EL (cell line): ENCODE measurements at places on chromosomes 1 and 21.

DNA sequence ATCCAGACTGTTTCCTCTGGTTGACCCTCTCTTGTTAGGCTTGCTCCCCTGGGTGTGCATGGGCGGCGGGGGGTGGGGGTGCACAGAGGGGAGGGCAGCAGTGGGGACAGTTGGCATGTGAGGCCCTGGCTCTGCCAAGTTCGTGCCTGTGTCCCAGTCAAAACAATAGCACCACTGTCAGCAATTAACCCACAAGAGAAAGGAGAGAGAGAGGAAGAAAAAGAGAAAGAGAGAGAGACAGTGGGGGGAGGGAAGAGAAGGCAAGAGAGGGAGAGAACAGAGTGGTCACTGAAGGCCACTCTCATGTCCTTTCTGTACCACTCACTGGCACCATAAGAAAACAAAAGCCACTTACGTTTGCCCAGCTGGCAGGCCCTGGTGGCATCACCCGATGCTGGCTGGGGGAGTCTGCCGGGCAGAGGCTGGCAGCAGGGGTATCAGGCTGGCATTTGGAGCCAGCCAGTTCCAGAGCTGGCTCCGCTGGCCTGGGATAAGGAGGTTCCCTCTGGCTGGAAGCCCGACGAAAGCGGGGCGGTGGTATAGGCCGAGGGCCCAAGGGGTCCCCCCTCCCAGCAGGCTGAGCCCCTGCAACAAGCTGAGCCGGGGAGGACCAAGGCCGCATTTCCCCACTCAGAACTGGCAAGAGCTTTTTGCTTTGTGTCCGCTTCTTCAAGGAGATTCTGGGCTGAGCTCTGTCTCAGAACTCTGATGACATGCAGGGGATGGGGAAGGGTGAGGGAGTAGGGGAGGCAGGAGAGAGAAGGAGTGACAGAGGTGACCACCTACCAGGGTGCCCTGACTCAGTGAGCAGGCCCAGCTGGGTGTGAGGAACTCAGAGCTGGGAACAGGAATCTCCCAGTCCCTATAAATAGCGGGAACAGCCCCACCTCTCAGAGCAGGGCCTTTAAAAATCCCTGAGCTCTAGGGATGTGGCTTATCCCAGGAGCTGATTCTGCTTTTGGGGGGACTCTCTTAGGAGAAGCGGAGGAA lies 27.9 kb downstream of the PIK3C2B start:
- DNase-seq, result no peak

- no peak for DNase-seq
Measured at GRCh38 chr21:37372951-37373350, 6.4 kb downstream of the DYRK1A start.

DNA sequence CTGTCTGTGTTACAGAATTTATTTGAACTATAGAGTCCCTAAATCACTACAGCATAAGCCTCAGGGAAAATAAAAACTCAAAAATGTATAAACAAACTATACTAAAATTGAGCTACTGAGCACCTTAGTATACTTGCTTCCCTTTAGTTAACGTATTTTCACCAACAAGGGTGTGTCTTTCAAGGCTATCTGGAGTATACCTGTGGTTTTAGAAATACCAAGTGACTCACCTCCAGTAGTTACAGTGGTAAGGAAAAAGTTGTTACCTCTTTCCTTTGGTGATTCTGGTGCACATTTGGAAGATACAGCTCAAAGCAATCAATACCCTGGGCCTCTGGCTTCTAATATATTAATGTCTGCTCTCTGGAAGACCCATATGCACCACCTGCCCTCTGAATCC lies 68.0 kb upstream of the C1orf105 start:
- DNase-seq, result peak; percentile 16

- DNase-seq, result peak; percentile 63
Measured at GRCh38 chr1:201634261-201634660, 95.3 kb downstream of the NAV1 start.

DNA sequence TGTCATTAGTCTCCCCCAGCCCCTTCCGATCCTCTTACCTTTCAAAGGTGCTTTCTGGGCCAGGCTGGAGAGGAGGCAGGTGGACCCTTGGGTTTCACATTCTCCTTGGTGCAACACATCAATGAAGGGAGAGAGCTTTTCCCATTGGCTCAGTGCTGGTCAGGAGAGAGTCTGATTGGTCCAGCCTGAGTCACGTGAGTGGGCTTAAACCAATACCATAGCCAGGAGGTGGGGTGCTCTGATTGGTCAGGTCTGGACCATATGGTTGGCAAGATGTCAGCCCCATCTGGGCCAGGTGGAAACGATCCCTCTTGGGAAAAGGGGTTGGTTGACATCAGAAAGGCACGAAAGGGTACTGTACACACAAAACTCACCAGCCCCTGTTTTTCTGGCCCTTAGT lies 44.8 kb upstream of the ABCG1 start:
- no peak for DNase-seq

- DNase-seq, result peak; percentile 74
Measured at GRCh38 chr21:33286600-33287456, 20.7 kb downstream of the IL10RB start.

DNA sequence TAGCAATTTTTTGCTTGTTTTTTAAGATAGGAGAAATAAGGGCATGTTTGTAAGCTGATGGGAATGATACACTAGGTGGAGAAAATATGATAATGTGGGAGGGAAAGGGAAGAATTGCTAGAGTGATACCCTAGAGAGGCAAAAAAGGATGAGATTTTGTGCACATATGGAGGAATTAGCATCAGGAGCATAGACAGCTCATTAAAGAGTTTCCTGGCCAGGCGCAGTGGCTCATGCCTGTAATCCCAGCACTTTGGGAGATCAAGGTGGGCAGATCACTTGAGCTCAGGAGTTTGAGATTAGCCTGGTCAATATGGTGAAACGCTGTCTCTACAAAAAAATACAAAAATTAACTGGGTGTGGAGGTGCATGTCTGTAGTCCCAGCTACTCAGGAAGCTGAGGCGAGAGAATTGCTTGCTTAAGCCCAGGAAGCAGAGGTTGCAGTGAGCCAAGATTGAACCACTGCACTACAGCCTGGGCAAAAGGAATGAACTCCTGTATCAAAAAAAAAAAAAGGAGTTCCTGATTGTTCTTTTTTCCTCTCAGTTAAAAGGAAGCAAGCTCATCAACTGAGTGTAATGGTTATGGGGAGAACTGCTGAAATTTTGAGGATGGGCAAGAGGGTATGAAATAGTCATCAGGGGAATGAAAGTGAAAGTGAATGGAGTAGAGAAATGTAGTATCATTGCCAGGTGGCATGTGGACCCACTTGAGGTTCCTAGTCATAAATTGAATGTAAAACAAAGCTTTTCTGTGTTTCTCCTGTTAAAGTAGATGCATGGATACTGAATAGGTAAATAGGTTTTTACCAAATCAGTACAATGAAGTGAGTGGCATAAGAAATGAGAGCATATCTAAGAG lies 35.5 kb downstream of the SH3GLB1 start:
- DNase-seq, result no peak

DNA sequence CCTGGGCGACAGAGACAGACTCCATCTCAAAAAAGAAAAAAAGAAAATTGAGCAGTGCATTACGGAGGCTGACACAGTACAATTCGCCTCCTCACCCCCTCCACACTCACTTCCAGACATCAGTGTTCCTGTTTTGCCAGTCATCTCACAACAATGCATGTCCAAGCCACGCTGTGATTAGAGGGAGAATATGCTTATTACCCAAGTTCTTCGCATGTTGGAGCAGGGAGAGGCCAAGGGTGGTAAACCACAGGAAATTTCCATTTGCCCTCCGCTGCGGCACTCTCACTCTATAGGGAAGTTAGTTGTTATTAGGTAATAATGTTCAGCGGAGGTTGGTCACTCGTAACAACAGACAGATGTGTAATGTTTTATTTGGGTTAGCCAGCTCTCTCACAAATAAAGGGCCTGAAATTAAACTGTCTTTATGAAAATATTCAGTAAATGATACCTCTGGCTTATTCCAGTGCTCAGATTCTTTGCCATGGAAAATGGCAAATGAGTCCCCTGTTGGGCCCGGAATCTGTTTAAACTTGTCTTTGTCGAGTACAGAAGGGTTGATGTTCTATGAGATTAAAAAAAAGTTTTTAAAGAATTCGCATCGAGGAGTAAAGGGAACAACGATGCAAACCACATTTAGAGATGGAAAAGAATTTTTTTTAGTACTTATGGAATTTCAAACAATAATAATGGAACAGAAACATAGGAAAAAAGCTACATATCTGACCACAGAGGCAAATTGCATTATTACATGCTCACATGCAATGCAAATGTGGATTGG lies 33.1 kb downstream of the KCNJ15 start:
- DNase-seq, result peak; percentile 98

DNA sequence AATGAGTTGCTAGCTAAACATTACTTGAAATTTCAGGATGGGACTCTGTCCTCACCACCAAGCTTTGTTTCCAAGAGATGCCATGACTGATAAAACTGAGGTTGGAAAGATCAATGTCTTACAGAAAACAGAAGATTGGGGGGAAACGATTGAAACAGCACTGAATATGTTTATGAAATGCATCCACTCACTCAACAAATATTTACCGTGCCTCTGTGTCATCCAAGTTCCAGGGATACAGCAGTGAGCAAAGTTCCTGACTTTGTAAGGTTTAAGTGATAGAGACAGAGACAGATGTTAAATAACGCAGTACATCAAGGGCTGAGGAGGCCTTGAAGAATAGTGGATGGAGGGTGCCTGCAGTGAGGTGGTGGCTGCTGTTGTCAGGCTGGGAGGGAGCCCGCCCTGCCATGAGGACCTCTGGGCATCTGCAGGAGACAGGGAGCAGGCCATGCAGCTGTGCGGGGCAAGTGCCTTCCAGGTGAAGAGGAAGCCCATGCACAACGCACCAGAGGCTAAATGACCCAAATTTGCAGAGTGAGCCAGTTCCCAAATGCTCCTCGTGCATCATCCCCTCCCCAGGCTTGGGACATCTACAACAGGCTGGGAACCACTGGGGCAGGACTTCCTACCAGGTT lies 108.0 kb downstream of the HLCS start:
- peak; percentile 61 for DNase-seq

DNA sequence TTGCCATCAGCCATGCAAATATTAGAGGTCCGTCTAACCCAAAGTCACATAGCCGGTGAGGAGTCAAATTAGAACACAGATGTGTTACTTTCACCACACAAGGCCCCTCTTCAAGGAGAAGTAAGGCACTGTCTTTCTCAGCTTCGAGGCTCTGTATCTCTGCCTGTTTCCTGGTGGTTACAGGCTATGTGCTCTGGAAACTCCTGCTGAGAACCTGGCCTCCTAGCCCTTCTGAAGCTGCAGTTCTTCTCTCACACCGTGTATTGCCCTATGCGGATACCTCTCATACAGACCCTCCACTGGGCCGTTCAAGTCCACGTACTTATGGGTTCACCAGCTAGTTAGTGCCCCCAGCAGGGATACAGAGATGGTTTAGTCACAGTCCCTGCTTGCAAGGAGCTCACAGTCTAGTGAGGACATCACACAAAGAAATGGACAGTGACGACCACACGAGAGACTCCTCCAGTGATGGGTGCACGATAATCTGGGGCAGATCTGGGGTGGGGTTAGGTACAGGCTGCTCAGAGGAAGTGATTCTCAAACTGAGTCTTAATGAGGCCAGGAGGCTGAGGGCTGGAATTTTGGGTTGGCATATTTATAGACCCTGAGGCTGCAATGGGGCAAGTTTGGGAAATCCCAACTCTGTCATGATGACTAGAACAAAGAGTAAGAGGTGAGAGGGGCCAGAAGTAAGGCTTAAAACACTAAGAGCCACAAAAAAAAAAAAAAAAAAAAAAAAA lies 22.8 kb upstream of the ELOA start:
- peak; percentile 42 for DNase-seq

- no peak for DNase-seq
Measured at GRCh38 chr21:10521091-10521598, at the start of gene TPTE. TSS of gene TPTE (plus strand) at chr21:10521583. CDS start at chr21:10538724, 17,141 bp downstream.

DNA sequence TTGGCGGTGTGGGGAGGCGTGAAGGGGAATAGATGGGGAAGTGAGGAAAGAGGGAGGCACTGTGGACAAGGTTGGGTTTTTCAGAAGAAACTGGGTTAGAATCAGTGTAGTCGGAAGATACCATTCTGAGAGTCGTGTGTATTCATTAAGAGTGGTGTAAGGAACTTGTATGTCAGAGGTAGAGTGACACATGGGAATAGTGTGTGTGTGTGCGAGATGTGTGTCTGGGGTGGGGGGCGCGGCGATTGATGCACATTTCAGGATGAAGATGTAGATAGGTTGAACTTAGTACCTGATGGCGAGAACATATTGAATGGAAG lies 878 bp downstream of the SMG7 start:
- DNase-seq, result peak; percentile 8

GRCh38 chr1:112298558-112298957 lies 97.5 kb upstream of the CTTNBP2NL start:
- DNase-seq, result peak; percentile 56

DNA sequence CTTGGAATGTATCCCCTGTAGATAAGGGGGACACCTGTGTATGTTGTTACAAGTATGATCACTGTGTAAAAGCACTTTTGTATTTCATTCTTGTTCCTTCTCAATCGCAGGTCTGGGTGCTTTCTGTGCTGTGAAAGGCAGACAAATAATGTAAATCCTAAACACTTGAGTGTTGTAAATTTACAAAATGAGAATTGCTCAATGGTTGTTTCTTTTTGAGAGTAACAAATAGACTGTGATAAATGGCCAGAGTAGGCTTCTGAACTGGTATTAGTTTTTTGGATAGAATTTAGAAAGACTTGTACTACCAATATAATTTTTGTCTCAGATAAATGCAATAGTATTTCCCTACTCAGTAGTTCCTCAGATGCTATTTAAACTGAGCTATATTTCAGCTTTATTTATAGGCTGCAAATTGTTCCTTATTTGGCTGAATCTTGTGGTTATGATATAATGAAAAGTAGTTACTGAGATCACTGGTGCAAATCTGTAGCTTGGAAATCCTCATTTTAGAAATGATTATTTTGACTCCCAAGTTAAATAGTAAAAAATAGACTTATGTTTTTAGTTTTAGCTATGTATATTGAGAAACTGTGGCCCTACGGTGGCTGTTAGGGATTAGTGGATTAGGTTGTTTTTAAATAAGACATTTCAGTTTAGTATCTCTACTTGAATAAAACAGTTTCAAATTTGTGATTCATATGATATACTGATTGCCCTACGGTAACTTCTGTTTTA lies 9.2 kb downstream of the BACH1 start:
- DNase-seq, result no peak

DNA sequence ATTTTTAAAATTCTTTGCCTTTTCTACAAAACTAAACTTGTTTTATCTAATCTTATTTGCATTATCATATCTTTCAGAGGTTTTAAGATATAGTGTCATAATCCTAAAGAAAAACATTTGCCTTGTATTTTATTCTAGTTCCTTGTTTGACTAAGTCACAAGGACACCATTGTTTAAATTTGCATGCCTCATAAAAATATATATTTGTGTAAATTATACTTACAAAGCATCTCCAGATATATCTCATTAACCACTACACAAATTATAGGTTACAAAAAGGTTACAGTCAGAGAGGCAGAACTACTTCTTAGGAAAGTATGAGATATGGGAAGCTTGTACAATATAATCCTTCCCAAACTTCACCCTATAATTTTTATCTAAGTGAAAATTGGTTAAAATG lies 4.2 kb upstream of the RGS13 start:
- no peak for DNase-seq

GRCh38 chr1:110643879-110644472 lies 30.8 kb downstream of the KCNA3 start:
- DNase-seq, result no peak
